ENCODE measurements at places on chromosomes 16 and 17.
A peak's percentile ranks its signal among the peaks of the same experiment; 100 is the strongest.

DNA sequence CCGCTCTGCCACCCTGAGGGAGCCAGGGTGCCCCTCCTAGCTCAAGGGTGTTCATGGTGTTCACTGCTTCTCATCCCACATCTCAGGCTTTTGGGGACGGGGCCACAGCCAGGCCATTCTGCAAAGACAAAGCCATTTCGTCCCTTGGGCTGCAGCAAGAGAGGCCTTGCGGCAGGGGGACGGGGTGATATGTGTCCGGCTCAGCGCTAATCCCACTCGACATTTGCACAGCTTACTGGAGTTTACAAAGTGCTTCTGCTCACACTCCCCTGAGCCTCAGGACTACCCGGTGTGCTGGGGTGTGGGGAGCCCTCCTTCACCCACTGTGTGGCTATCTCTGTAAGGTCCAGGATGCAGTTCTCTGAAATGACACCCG, 84.3 kb downstream of the RTN4RL1 start:
- no peak for DNase-seq

DNA sequence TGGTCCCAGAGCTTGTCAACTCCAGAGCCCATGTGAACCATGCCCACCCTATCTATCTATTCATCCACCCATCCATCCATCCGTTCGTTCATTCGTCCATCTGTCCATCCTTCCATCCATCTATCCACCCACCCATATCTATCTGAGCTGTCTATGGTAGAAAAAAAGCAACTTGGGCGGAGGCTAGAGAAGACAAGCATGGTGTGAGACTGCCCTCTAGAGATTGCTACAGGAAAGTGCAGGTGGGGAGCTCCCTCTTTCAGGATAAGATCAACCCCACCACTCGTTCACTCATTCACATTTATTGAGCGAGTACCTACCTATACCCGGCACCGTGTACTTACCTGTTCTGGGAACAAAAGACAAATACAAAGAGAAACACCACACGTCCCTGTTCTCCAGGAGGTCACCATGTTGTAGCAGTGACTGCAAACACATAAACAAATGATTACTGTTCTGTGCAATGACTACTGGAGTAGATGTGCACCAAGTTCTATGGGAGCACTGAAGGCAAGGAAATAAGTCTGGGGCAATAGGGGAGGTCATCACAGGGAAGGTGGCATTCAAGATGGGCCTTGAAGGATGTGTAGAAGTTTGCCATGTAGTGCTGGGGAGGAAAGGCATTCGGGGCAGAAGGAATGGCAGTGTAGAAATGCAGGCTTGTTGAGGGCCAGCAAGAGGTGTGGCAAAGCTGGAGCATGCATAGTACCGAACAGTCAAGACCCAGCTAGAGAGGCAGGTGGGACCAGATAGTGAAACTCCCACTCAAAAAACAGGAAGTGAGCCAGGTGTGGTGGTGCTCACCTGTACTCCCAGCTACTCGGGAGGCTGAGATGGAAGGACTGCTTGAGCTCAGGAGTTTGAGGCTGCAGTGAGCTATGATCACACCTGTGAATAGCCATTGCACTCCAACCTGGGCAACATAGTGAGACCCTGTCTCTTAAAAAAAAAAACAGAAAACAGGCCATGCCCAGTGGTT, 13.4 kb upstream of the ATP5MC1 start:
- peak; percentile 75 for DNase-seq

DNA sequence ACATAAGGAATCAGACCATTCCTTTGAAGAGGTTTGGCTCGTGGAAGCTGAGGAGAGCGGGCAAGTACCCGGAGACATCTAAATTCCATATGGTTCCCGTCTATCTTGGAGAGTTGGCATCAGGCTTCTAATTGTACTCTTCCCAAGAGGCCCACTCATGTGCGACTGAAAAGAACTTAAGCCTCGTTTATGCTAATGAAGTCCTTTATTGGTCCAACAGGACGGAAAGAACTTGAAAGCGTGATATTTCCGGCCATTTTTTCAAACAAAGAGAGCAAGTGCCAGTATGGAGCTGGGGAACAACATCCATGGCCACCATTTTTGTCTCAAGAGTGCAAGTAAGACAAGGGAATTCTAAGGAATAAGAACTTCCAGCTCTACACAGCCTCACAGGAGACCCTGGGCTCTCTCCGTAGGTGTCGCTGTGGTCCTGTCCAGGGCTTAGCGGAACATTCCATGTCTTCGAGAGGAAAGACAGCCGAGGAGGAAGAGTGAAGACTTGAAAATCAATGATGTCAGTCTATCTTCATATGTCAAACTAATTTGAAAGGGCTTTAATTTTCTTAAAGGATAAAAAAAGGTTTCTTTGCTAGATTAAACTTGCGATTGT, 566.0 kb upstream of the PSMD7 start:
- no peak for DNase-seq

- DNase-seq, result no peak
Observed at GRCh38 chr16:66751053-66751302, 431 bp downstream of the DYNC1LI2 start.

- peak; percentile 75 for DNase-seq
Observed at GRCh38 chr17:80832266-80832676, 159.4 kb upstream of the CHMP6 start.

GRCh38 chr16:48487287-48487686, 102.1 kb upstream of the SIAH1 start:
- DNase-seq, result no peak

- no peak for DNase-seq
Observed at GRCh38 chr17:77535892-77536291, 395.1 kb downstream of the SEC14L1 start.

DNA sequence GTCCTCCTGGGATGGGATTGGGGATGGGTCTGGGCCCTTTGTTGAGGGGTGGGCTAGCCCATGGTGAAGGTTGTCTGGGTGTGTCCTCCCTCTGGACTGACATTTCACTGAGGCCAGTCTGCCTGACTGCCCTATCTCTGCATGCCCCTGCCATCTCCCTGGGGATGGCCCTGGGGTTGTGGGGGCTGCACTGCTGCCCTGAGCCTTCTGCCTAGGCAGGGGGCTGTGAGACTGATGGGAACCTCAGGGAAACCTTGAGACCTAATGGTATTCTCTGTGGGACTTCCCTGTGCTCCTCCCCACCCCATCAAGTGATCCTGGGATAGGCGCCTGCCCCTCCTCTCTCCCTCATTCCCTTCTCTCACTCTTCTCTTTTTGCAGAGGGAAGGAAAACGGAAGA, 19.9 kb downstream of the RAI1 start:
- DNase-seq, result no peak

GRCh38 chr16:50006964-50007363, 18.1 kb upstream of the CNEP1R1 start:
- no peak for DNase-seq

DNA sequence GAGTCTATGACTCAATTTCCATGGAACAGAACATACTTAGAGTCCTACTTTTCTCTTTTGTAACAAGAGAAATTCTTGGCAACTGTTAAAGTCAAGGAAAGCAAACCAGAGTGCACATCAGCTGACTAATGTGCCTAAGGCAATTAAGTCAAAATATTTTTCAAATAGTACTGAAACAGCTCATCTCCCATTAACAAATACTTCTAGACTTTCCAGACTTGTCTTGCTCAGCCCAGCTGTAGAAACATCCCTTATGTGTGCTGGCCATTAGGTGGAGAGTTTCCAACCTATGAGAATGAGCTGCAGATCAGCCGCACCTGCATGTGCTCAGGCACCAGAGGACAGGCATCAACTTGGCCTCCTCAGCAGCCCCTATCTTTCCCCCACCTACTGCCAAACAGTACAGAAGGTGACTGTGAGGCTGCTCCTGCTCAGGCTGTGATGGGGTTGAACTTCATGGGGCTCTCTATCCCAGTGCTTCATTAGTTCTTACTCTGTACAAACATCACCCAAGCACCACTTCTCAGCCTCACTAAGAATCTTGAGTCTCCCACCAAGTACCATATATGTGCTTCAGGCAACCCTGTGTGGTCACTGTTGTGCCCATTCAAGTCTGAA, 32.2 kb downstream of the TEX2 start:
- DNase-seq, result no peak

- no peak for DNase-seq
Observed at GRCh38 chr17:57868910-57869616, 19.2 kb upstream of the MRPS23 start.

GRCh38 chr17:40474419-40475002, 26.9 kb downstream of the TNS4 start:
- no peak for DNase-seq

GRCh38 chr17:336110-337021, 16.2 kb downstream of the RPH3AL start:
- peak; percentile 93 for DNase-seq

DNA sequence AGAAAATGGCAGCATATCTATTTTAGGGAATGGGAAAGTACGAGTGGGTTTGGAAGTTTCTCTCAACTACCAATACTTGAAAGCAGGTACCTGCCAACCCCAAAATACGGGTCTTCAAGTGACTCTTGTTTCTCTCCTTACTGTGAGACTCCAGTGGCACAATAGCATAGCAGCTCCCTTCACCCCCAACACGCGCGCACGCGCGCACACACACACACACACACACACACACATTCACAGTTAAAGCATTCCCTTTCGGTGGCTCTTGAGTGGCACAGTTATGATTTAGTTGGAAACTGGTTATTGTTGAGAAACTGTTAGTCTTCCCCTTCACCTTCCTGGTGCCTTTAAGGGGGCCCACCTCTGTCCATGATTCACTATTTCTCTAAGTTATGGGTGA, 30.0 kb upstream of the CCL2 start:
- DNase-seq, result no peak

- DNase-seq, result peak; percentile 61
Observed at GRCh38 chr16:76614269-76614668, 337.1 kb downstream of the CNTNAP4 start.

DNA sequence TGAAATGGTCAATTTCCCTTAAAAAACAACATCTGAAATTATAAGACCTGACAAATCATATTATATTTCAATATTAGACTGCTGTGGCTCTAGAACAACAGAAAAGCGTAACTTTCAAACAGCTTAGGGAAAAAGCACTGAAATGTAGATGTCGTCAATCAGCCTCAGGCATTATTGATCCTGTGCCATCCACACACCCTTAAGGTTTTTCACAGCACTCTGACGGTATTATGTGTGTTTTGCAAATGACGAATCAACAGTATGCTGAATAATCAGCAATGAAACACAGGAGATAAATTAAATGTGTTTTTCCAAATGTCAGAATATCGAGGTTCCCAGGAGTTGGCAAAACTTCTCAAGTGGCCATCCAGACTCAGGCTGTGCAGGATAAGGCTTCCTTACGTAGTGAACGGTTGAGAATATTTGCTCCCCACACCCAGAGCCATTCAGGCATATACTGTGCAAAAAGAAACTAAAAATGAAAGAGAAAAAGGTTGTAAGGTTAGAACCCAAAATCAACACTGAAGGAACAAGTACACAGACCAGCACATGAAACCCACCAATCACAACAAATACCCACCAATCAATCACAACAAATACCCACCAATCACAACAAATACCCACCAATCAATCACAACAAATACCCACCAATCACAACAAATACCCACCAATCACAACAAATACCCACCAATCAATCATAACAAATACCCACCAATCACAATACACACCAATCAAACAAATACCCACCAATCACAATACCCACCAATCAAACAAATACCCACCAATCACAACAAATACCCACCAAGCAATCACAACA, 7.7 kb upstream of the MBTPS1 start:
- no peak for DNase-seq

- peak; percentile 35 for DNase-seq
Observed at GRCh38 chr16:4525069-4525468, 13.5 kb downstream of the CDIP1 start.

DNA sequence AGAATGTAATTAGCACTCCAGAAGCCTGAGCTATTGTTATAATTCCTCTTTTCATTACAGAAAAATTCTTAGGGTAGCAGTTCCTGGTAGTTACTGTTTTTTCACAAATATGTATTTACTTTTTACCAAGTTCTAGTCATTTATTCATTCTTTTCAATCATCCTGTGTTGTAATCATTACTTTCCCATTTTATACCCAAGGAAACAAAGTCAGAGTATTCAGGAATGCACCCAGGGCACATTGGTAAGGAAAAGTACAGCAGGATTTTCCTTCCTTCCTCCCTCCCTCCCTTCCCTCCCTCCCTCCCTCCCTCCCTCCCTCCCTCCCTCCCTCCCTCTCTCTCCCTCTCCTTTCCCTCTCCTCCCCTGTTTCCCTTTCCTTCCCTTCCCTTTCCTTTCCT, 115.9 kb upstream of the RBFOX1 start:
- DNase-seq, result no peak

- DNase-seq, result peak; percentile 98
Observed at GRCh38 chr16:27920391-27920891, 143.1 kb downstream of the GSG1L start.

DNA sequence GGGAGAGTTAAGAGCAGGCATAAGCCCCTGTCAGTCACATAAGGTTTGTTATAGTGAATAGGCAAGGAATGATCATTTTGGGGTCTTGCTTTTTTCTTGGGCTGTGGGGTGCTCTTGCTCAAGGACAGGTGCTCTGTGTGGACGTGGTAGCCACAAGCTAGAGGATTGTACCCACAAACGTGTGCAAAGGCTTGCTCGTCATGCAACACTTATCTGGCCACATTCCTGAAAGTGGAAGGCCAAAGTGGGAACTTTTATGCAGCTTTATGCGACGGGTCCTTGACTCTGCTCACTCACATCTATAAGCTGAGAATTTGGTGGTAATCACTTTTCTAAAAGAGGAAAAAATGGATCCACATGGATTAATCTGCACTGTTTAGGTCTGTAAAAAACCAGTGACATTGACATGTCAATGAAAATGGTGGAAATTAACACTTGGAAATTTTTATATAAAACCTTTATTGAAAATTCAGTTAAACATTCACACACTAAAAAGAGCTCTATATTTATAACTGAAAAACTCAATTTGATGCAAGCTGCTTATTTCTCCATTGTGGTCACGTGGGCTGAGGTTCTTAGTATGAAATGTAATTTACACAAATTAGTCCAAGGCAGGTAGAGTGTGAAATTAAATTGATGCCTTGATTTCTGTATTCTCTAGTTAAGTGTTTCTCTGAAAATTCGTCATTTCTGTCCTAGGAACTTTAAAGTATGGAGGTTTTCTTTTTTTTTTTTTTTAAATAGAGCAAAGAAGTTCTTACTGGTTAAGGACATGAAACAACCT, 162.3 kb downstream of the MSI2 start:
- no peak for DNase-seq

DNA sequence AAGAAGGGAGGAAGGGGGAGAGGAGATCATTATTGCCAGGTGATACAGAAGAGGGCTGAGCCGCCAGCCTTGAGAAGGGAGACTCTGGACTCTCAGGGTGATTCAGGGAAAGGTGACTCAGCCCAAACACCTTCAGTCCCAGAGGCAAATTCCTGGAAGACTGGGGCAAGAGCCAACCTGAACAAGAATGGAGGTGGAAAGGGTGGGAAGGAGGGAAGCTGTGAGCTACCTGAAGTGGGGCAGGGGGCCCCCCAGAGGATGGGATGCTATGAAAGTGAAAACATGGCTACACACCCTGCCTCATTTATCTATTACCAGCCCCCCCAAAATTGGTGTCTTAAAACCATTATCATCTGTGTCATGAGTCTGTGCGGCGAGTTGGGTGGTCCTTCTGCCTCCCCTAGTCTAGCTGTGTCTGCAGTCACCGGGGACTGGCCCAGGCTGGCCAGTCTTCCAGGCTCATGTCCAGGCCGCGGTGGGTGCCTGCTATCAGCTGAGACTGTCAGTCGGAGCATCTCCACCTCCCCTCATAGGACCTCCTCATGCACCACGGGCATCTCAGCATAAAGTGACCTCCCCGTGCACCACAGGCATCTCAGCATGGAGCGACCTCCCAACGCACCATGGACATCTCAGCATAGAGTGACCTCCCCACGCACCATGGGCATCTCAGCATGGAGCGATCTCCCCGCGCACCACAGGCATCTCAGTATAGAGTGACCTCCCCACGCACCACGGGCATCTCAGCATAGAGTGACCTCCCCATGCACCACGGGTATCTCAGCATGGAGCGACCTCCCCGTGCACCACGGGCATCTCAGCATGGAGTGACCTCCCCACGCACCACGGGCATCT, 3.2 kb upstream of the SLC47A2 start:
- no peak for DNase-seq

All from NCI-H2171 treated with DMSO at 0.1 percent for 48 hours (cell line).